BJ (cell line): ENCODE measurements at places on chromosomes 11 and 22.

DNA sequence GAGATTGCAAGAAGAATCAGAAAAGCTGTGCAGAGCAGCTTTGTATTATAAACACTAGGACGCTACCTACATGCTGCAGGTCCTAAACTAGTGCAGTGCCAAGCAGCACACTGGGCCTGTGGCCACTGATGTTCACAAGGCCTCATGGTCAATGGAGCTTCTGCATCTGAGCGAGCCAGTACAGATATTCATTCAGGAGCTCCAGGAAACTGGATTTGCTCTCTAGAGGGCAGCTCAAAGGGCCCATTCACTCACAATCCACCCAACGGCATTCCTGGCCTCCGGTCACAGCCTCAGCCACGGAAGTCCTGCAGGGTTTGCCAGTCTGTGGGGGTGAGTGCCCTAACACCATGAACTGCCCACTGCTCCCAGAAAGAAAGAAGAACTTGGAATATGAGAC lies 5.8 kb upstream of the TBC1D10A start:
- DNase-seq: no peak

DNA sequence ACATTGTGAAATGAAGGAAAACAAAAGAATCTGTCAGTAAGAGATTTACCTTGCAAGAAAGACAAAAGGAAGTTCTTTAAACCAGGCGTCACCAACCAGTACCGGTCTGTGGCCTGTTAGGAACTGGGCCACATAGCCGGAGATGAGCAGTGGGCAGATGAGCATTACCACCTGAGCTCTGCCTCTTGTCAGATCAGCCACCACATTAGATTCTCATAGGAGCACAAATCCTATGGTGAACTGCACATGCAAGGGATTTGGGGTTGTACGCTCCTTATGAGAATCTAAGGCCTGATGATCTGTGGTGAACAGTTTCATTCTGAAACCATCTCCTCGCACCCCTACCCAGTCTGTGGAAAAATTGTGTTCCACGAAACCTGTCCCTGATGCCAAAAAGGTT lies 108.2 kb downstream of the CYP2R1 start:
- no peak for DNase-seq

GRCh38 chr22:38165922-38166593 lies 15.6 kb downstream of the PLA2G6 start:
- DNase-seq: no peak

- no peak for DNase-seq
Observed at GRCh38 chr11:126212089-126212660, 593 bp downstream of the FAM118B start.

DNA sequence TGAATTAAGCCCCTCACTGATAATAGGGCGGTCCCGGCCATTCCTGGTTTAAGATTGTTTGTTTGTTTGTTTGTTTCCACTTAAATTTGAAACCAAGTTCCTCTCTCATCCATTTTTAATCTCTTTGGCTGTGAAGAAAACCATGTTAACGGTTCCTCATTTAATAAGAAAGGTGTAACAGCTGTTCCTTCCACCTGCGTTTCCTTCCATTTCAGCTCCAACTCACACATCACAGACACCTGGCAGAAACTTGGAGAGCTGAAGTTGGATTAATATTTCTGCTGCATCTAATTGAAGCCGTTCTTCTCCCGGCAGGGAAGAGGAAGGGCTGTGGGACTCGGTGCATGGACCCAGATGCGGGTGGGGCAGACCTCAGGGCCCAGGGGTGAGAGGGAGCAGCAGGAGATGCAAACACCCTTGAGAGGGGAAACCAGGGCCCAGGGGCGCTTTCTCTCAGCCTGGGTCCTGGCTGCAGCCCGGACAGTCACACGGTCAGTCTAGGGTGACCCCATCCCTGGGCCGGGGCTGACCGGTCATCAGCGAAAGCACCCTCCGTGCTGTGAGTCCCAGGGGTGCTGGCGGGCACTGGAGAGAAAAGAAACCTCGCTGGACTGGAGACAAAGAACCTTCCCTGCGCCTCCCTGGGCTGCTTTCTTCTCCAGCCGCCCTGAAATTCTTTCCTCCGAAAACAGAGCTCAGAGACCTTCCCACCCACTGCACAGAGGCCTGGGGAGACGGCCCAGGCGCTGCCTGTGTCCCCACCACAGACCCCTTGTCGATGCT lies 242.0 kb downstream of the BRD1 start:
- DNase-seq: no peak

DNA sequence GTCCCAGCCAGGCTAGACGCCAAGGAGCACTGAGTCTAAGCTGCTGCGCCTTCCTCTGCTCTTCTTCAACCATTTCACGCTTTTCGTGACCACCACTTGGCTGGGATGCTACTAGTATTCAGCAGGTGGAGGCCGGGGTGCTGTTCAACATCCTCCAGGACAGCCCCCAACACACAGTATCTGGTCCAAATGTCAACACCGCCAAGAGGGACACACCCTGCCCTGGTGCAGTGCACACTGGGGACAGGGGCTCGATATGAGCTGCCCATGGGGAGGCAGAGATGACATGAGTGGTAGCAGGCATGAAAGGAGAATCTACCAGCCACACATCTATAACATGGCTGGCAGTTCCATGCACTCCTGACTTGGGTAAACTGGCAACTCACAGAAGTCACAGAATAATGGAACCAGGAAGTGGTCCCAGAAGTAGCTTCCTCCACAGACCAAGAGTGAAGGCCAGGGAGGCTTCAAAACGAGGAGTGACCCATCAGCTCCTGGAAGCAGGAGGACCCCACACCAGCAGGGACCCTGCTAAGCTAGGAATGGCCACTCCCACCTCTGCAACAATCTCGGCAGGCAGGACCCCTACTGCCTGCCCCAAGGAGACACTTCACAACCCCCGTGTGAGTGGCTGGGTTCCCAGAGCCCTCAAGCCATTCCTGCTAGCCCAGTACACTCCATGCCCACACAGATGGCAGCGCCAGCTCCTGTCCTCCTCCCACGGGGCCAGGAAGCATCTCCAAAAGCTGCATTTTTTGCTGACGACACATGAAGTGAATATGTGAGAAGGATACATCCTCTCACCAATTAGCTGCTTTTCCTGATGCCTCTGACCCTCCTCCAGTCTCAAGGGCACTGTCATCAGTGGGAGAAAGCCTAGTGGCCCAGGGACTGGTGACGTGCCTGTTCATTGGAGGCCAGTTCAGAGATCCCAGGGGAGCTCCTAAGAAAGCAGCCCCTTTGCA lies 78.8 kb downstream of the DGCR2 start:
- no peak for DNase-seq

DNA sequence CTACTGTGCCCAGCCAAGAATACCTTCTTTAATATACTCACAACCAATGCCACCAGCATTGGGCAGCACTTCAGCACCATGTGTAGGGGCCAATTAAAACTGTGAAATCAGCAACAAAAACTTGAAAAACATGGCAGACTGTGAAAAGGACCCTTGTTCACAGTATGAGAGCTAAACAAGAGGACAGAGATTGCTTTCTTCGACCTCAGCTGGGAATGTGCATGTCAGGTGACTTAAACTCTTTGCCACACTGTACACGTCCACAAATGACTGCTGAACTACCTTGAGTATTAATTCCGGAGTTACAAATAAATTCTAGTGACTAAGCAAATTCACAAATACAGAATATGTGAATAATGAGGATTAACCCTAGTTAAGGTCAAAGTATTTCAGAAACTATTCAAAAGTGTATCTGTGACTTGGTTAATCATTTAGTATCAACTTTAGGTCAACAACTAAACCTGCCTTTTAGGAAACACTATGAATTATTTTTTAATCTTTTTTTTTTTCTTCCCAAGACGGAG lies 33.0 kb downstream of the DDX6 start:
- DNase-seq: no peak

GRCh38 chr11:15179167-15179566 lies 64.4 kb downstream of the INSC start:
- DNase-seq: peak; percentile 80
